Stimulated activated CD4-positive, alpha-beta T cell treated with anti-CD3 and anti-CD28 coated beads, Interleukin-1b, Interleukin-23, amount 100 ng/mL, for 1 hour (primary cell): ENCODE measurements at places on chromosomes 7 and 10.

DNA sequence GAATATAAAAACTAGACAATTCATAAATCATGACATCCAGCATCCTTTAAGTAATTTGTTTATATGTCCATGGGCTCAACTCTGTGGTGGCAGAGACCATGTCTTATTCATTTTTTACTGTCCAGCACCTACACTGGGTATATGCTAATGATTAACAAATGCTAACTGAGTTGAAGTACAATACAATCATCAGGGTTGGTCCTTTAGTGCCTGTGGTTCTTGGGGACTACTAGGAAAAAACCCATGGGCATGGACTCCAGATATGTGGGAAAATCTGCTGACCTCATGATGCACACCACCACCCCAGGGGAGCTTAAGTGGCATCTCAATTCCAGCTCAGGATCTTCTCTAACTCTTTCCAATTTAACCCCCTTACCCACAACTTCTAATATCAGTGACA lies 85.3 kb upstream of the YAE1 start:
- no peak for DNase-seq

DNA sequence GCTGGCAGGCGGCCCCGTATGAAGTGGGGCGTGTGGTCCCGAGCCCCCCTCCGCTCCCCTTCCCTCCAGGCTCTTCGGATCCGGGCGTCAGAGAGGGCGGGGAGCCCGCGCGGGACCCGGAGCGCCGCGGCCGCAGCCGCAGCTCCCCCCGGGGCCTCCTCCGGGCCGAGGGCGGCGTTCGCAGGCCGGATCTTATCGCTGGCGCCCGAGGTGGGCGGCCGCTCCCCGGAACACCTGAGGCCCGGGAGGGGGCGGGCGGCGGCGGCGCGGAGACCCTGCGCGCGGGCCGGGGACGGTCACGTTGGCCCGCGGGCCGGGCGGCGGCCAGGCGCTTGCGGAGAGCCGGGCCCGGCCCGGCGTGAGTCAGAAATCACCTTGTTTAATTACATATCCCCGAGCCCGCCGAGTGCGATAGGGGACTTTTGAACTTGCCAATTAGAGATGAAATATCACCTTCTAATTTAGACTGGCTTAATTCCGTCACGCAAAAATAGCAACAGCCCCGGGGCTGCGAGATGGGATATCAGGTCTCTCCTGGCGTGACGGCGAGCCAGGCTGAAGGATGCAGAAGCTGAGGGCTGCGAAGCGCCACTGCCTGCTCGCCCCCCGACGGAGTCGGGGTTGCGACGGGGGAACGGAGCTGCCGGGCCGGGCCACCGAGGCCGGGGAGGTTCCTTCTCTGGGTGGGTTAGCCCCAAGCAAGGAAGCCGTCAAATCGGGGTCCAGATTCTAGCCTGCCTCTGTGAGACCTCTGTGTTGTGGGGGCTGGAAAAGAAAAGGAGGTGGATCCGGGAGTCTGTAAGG lies 43.4 kb downstream of the LDB3 start:
- DNase-seq, result peak; percentile 19

DNA sequence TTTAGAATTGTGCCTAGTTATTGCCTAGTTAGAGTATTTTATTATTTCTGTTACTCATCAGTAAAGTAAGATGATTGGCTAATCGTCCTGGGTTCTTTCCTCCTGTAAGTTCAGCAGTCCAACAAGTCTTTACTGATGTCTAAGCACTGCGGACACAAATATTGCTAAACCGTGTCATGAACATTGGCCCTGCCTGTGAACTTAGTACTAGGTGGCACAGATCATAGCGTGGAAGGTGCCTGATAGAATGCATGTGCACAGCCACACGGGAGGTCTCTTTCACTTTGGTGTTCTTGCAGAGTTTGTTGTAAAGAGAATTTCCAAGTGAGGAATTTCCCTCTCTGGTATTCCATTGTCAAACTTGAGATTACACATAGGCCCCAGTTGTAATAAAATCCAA lies 38.0 kb downstream of the RBM33 start:
- DNase-seq, result no peak

DNA sequence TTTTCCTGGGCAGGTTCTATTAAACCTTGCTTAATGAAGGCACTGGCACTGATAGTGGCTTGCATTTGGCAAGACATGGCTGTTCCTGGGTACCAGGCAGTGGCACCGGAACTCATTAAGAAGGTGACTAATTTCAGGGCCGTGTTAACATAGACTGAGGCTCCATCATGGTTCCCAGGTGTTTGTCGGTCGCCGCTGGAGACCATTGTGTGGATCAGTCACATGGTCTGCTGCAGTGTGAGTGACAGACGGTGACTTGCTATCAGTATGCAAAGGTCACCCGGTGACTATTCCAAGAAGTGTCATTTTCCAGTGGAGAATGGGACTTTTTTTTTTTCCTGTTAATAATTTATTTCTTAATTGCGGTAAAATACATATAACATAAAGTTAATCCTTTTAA lies 106.3 kb downstream of the INSYN2A start:
- no peak for DNase-seq
